Esophagus squamous epithelium (tissue), 5 donors: ENCODE measurements at places on chromosomes 7 and 10.

DNA sequence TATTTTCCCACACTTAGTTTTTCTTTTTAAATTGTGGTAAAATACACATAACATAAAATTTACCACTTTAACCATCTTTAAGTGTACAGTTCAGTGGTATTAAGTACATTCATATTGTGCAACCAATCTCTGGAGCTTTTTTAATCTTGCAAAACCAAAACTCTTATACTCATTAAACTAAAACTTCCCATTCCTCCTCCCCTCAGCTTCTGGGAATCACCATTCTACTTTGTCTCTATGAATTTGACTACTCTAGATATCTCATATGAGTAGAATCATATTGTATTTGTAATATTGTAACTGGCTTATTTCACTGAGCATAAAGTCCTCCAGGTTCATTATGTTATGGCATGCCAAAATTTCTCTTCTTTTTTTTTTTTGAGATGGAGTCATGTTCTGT is 86.4 kb upstream of the JAZF1 start:
- DNase-seq = no peak

GRCh38 chr10:74743401-74743800 is 83.0 kb upstream of the KAT6B start:
- no peak for DNase-seq

- DNase-seq = no peak
Measured at GRCh38 chr7:38409531-38409930, 136.1 kb upstream of the TARP start.

DNA sequence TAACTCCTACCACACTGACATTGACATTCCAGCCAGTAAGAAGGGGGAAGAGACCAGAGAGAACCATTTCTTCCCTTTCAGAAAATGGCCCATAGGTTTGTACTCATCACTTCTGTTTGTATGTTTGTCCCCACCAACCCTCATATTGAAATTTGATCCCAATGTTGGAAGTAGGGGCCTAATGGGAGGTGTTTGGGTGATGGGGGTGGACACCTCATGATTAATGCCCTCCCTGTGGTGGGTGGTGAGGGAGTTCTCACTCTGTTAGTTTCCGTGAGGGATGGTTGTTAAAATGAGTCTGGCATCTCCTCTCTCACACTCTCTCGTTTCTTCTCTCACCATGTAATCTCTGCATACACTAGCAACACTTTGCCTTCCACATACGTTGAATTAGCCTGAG is 21.4 kb downstream of the CADPS2 start:
- DNase-seq = no peak
